ENCODE measurements at places on chromosomes 1 and 21. TPM values are rescaled to one million over a fixed set of nuclear protein-coding genes. Genes with fewer than 3 reads are reported as not detected.
A peak's percentile ranks its signal among the peaks of the same experiment; 100 is the strongest.

- DNase-seq: no peak
- no peaks in the 10 kb centered on the region for H3K27me3 ChIP-seq
- no peak overlapping the region for H3K27ac ChIP-seq
- H3K36me3 ChIP-seq: peaks cover 35% of the 10 kb centered on the region
Measured at GRCh38 chr1:63662056-63662836, 69.0 kb downstream of the PGM1 start.

DNA sequence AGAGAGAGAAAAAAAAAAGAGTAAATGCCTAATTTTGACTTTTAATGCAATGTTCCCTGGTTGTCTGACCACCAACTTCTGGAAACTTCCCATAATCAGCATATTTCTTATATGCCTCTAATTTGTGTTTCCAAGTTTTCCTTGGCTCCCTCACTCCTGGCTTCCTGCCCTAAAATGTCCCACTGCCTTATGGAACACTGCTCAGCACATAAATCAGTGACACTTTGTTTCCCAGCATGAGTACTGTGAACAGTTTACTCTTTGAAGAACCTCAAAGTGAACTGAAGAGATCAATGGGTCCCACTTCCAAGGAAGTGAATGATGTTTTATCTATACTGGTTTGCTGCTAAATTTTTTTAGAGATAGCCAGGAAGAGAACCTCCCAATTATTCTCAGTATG, 271.3 kb upstream of the PRMT6 start:
- no peaks in the 10 kb centered on the region for H3K27me3 ChIP-seq
- H3K36me3 ChIP-seq: no peaks in the 10 kb centered on the region
- no peak overlapping the region for H3K4me3 ChIP-seq
- H3K27ac ChIP-seq: no peak overlapping the region
- H3K4me1 ChIP-seq: no peaks in the 10 kb centered on the region

DNA sequence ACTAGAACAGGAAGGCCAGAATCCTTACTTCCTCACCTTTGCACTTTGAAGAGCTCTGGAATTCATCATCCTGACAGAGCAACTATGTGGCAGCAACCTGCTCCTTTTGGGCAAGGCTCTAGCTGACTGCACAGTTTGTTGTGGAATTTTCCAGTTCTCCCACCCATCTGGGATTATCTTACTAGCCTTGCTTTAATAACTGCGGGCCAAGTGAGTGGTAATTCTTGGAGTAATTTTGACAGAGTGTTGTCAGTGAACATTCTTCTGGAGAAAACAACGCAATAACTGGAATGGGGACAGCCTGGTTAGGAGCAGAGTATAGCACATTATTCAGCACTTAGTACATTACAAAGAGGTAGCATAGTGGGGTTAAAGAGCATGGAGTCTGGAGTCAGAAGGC, 75.3 kb downstream of the NTMT2 start:
- DNase-seq: no peak
- no peak overlapping the region for H3K4me3 ChIP-seq
- no peaks in the 10 kb centered on the region for H3K27me3 ChIP-seq

- H3K4me3 ChIP-seq: no peak overlapping the region
- no peaks in the 10 kb centered on the region for H3K27me3 ChIP-seq
- H3K27ac ChIP-seq: no peak overlapping the region
Measured at GRCh38 chr1:215507119-215507518, 60.0 kb upstream of the KCTD3 start.

GRCh38 chr1:234628089-234628488, 18.1 kb upstream of the IRF2BP2 start:
- peaks cover 2% of the 10 kb centered on the region for H3K27me3 ChIP-seq
- no peak overlapping the region for H3K4me3 ChIP-seq
- peaks cover 2% of the 10 kb centered on the region for H3K4me1 ChIP-seq

GRCh38 chr1:77339326-77339725, 57.5 kb downstream of the AK5 start:
- H3K36me3 ChIP-seq: peaks cover 8% of the 10 kb centered on the region
- H3K27ac ChIP-seq: no peak overlapping the region
- H3K4me3 ChIP-seq: no peak overlapping the region
- no peak for DNase-seq
- peaks cover 2% of the 10 kb centered on the region for H3K4me1 ChIP-seq
- no peaks in the 10 kb centered on the region for H3K27me3 ChIP-seq

DNA sequence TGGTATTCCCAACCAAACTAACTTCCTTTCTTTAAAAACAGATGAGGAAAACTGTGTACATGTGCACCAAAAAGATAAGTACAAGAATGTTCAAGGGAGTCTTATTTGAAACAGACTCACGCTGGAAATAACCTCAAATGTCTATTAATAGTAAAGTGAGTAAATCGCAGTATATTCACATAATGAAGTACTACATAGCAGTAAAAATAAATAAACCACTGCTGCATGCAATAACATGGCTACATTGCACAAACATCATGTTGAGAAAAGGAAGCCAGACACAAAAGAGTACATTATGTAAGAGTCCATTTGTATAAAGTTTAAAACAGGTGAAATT, 5.2 kb upstream of the DENND2D start:
- no peak for DNase-seq
- peaks cover 54% of the 10 kb centered on the region for H3K4me1 ChIP-seq
- peak overlapping the region; percentile 18 for H3K27ac ChIP-seq
- H3K36me3 ChIP-seq: peaks cover 8% of the 10 kb centered on the region
- no peaks in the 10 kb centered on the region for H3K27me3 ChIP-seq

- no peak for DNase-seq
- no peaks in the 10 kb centered on the region for H3K27me3 ChIP-seq
- peaks cover 28% of the 10 kb centered on the region for H3K4me1 ChIP-seq
- H3K27ac ChIP-seq: peak overlapping the region; percentile 45
- peaks cover 38% of the 10 kb centered on the region for H3K36me3 ChIP-seq
Measured at GRCh38 chr1:11067716-11068599, 8.1 kb upstream of the SRM start.

DNA sequence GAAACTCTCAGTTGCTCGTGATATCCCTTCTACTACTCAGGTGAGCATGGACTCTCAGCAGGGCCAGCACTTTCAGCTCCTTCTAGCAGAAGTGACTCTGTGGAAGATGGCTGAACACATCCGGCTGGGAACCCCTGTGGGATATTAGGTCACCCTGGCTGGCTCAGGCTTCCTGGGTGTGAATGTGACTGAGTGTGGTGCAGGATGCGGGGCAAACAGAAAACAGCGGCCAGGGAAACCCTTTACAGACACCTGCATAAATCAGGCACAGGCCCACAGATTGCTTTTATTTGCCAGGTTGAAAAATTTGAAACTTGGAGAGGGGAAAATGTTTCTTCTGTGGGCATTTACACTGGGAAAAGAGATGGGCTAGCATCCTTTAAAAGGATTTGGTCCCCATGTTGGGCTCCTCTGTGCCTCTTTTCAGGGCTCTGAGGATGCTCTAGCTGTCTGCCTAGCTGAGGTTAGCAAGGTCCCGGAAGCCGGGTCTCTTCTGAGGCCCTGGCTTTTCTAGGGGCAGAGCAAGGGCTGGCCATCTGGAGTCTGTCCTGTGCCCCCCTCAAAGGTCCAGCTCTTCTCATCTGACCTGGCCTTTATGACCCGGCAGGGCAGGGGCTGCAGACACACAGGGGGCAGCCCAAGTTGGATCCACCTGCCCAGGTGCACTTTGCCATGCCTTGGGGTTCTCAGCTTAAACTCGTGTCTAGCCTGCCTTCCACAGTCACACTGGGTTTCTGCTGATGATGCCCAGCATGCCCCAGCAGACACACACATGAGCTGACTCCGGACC, 243.0 kb downstream of the SIPA1L2 start:
- H3K27me3 ChIP-seq: peaks cover 3% of the 10 kb centered on the region
- DNase-seq: no peak
- no peaks in the 10 kb centered on the region for H3K36me3 ChIP-seq

- no peak overlapping the region for H3K4me3 ChIP-seq
- no peaks in the 10 kb centered on the region for H3K27me3 ChIP-seq
- H3K36me3 ChIP-seq: peaks cover 10% of the 10 kb centered on the region
- H3K27ac ChIP-seq: no peak overlapping the region
- DNase-seq: no peak
- peaks cover 37% of the 10 kb centered on the region for H3K4me1 ChIP-seq
Measured at GRCh38 chr1:209787551-209787950, 3.2 kb upstream of the C1orf74 start.

DNA sequence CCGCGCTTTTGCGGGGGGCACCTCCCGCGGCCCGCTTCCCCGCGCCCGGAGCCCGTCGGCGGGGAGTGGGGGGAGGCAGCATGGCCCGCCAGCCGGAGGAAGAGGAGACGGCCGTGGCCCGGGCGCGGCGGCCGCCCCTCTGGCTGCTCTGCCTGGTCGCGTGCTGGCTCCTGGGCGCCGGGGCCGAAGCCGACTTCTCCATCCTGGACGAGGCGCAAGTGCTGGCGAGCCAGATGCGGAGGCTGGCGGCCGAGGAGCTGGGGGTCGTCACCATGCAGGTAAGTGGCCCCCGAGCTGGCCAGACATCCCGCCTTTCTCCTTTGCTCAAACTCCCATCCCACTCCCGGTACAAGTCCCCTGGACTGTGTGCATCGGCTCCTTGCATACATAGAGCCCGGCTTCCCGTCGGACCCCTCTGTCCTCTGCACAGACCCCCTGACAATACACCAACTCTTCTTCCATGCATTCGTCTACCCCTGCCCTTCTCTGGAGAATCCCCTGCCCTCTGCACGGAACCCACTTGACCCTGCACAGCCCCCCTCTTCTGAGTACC, 812 bp downstream of the CACHD1 start:
- H3K4me1 ChIP-seq: peaks cover 14% of the 10 kb centered on the region
- peak overlapping the region; percentile 87 for H3K4me3 ChIP-seq
- H3K36me3 ChIP-seq: no peaks in the 10 kb centered on the region
- H3K27ac ChIP-seq: peak overlapping the region; percentile 36

CR1L gene
- 1.1 TPM for total RNA-seq

GJB3 gene
- not detected for total RNA-seq

LRRC39 gene
- 0.94 TPM for total RNA-seq

AGTRAP gene
- 56.4 TPM for total RNA-seq

GNAT2 gene
- not detected for total RNA-seq

ARHGAP29 gene
- not detected for total RNA-seq
